Uterus (tissue), 4 donors: ENCODE measurements at places on chromosomes 12 and 14. TPM values are rescaled to one million over a fixed set of nuclear protein-coding genes. Genes with fewer than 3 reads are reported as not detected.

BMP4 gene
- total RNA-seq = 127 TPM

JDP2 gene
- total RNA-seq = 32.9 TPM

KRT84 gene
- total RNA-seq = not detected

AKAP6 gene
- 34.4 TPM for total RNA-seq

ELK3 gene
- total RNA-seq = 36.8 TPM

MYL6 gene
- 2,194 TPM for total RNA-seq

ADAM20 gene
- total RNA-seq = not detected
